CD4-positive, alpha-beta T cell treated with Interleukin-12 subunit alpha and Interleukin-12 subunit beta, for 1 hour (primary cell): ENCODE measurements at places on chromosomes 3 and 15.

DNA sequence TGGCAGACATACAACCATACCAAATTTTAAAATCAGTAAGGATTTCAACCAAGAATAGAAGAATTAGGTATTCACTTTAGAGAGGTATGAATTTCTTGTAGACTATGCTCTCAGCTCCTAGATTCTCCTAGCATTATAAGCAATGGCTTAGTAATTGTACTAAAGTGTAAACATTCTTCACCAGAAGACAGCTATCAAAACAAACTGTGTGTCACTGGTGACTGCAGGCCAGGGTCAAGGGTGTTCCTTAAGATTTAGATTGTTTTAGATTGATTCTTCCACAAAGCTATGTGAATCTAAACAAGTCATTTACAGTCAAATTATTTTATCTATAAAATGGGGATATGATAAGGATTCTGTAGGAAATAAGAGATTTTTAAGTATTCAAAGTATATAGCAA lies 23.1 kb upstream of the GP5 start:
- no peak for DNase-seq

- no peak for DNase-seq
These were observed 77.4 kb downstream of the LSM3 start for GRCh38 chr3:14256046-14256445.

DNA sequence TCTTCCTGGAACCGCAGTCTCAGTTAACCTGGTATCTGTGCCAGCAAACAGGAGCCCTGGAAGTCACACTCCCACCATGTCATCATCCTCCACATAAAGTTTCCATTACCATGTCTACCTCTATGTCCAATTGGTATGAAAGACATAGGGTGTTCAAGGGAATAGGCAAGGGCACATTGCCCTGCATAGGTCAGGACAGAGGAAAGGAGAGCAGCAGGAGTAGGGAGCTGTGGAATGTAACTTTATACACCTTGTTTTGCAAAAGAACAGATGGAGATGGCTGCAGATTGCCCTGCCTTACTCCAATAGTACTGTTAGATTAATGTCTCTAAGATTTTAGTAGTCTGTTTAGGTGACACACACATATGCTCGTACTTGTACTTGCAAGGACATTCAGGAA lies 1056.4 kb downstream of the NTRK3 start:
- no peak for DNase-seq

DNA sequence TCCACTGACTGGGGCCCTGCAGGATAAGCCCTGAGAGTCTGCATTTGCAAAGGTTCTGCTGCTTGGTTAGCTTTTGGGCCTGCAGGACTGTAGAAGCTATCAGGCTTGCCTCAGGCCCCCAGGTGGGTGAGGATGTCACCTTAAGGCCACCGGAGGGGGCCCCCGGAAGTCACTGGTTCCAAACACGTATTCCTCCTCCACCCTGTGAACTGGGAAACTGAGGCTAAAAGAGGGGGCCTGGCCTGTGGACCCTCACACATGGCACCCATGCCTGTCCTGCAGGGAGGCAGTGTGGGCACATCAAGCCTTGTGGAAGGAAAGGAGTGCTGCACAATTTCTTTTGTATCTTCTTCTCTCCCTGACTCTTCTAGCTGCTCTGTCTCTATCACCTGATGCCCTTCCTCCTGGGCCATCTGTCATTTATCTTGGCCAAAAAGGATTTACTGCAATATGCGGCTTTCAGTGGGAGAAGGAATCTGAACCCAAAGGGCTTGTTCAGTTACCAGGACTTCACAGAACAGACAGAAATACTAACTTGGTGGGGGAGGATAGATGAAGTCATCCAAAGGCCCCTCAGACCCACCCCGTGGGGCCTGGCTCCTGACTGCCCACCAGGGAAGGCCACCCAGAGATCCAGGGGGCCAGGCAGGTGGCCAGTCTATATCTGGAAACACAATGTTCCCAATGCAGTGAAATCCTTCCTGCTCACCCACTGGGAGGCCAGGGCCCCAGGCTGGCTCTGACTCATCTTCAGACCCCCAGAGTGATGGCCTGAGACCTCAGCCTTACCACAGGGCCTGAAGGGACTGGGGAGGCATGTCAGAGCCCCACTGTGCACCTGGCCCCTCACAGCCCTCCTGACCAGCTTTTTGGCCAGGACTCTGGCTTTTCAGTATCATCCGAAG lies 18.3 kb downstream of the UBAP1L start:
- DNase-seq, result no peak

DNA sequence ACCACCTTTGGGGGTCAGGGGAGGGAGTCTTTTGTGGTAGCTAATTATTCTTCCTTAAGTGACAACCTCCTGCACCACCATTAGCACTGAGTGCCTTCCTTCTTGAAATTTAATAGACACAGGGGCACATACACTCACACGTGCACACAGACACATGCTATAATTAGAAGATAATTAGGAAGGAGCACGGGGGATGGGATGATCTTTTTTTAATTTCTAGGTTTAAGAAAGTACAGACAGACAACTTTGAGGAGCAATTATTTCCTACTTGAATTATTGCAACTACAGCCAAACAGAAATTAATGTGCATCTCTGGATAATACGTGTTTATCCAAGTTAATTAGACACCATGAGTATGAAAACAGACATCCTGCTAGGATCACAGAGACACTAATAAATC lies 44.8 kb upstream of the GUCA1C start:
- DNase-seq, result no peak

DNA sequence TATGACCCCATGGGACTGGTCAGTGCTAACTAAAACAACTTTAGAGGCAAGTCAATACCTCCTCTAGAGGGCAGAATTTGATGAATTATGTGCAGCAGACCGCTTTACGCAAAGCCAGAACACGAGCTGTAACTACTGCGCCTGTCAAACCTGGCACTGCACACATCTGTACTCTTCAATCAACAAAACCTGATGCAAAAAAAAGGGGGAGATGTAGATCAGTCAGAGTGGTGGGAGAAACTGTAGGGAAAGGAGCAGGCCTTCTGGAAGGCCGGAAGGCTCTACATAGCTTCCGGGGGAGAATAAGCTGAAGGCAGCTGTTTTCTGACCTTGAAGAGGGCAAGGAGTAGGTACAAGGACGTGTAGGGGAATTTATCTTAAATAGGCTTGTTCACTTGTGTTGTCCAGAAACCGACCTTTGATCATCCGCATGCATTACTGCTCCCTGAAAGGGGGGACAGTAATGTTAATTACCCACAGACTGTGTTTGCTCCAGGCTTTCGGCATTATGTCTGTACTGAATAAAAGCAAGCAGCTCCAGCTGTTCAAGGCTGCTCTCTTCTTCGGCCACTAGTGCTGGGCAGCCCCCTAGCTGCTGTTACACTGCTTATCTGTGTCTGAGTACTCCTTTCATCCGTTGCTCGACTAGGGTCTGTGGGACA lies 41.0 kb downstream of the GPR160 start:
- no peak for DNase-seq

DNA sequence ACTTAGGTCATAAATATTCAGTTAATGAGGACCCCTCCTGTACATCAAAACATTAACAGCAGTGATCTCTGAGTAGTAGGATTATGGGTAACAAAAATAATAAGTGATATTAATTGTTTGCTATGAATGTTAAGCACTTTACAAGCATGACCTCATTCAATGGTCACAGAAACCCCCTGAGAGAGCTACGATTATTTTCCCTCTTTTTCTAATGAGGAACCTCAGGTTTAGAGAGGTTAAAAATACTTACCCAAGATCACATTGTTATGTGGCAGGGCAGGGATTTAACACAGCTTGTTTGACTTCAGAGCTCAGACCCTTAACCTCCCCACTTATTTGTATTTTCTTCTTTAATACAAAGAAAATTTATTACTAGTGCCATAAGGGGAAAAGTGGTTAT lies 228.2 kb downstream of the TBL1XR1 start:
- no peak for DNase-seq

- no peak for DNase-seq
These were observed 85.6 kb downstream of the TJP1 start for GRCh38 chr15:29736744-29737020.

GRCh38 chr15:55907797-55908196 lies 85.6 kb downstream of the NEDD4 start:
- no peak for DNase-seq

GRCh38 chr3:179476215-179476614 lies 24.9 kb upstream of the GNB4 start:
- no peak for DNase-seq

DNA sequence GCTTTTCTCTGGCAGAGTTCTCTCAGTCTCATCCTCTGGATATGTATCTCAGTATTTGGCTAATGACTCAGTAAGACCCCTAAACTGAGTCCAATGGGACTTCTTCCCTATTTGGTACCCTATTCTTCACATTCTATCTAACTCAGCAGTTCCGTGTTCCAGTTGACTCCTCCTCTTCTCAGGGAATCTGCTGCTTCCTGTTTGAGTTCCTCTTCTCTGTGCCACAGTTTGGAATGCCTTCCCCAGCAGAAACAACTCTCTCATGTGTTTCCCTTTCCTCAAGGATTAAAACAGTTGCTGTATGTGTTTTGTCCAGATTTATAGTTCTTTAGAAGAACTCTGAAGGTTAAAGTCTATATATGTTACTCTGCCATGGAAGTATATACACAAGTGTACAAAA lies 344.0 kb upstream of the RARB start:
- no peak for DNase-seq

DNA sequence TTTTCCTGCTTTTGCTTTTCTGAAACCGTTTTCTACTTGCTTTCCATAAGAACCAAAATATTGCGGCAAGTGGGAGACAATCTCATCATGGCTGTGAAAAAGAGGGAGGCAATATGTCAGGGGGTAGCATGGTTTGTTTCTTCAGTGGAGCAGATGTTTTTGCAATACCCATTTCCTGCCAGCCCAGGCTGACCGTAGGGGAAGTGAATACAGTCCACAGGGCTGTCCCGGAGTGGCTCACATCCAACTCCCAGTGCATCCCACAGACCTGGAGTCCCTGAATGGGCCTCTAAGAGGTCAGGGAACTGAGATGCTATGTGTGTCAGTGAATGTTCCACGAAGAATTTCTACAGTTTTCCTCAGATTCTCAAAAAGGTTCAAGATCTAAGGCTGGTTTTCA lies 69.6 kb downstream of the EPHB1 start:
- DNase-seq, result no peak

- no peak for DNase-seq
These were observed 71.8 kb downstream of the TMEM44 start for GRCh38 chr3:194561306-194561974.
